Urothelium cell line (cell line): ENCODE measurements at places on chromosomes 7 and 10.

DNA sequence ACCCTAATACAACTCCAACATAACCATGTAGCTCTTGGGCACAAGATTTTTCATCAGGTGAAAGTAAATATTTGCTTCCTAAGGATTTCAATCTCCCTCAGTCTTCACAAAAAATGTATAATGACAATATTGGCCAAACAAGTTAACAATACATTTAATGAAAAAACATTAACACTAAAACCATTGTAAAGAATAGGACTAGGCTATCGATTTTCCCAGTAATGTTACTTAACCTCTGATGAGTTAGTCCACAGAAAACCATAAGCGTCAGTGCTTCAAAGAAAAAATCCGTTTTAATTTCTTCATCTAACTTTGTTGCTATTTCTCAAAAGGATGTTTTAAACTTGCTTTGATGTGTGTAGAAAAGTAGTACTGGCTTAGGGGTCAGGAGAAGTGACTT lies 1.2 kb downstream of the ZNF33B start:
- DNase-seq = no peak

DNA sequence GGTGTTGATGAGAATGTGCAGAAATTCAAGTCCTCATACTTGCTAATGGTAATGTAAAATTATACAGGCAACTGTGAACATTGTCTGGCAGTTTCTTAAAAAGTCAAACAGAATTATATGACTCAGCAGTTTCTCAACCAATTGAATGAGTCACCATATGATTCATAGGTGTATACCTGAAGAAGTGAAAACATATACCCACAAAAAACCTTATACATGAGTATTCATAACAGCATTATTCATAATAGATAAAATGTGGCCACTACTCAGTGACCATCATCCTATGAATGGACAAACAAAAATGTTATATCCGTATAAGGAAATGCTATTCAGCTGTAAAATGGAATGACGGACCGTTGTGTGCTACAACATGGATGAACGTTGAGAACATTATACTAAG lies 253.5 kb downstream of the MALRD1 start:
- peak; percentile 12 for DNase-seq

DNA sequence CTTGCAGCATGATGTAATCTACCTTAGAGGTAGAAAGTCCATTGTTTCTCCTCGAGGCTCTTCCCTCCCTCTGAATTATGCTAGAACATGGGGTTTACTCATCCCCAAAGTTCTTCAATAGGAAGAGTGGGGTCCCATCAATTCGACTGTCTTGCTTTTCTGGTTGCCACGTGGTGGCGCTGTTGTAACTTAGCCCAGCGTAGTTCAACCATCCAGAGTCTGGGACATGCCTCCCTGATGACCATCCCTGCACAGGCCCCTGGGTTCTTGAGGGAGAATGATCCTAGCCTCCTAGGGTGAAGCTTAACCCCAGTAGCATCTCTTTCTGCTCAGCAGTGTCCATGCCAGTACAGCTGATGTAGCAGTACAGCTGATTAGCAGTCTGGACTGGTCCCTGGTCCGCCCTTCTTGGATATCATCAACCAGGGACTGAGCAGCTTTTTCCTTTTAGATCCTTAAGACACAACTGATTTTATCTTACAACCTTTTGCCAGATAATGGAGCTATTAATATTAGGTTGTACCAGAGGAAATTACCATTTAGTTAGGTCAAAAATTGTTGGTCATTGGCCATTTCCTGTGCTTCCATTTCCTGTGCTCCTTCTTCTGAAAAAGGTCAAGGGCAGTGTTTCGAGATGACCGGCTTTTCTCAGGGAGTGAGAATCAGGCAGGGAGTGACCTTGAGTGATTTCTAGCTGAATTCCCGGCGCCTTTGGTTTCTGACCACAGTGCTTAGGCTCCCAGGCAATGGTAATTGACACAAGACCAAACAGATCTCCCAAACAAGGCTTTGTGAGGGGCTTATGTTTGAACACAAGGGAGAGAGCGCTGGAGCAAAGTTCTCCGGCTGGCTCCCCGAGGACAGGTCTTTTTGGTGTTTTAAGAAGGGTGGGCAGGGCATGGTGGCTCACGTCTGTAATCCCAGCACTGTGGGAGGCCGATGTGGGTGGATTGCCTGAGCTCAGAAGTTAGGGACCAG lies 65.4 kb downstream of the TACC2 start:
- DNase-seq = no peak

DNA sequence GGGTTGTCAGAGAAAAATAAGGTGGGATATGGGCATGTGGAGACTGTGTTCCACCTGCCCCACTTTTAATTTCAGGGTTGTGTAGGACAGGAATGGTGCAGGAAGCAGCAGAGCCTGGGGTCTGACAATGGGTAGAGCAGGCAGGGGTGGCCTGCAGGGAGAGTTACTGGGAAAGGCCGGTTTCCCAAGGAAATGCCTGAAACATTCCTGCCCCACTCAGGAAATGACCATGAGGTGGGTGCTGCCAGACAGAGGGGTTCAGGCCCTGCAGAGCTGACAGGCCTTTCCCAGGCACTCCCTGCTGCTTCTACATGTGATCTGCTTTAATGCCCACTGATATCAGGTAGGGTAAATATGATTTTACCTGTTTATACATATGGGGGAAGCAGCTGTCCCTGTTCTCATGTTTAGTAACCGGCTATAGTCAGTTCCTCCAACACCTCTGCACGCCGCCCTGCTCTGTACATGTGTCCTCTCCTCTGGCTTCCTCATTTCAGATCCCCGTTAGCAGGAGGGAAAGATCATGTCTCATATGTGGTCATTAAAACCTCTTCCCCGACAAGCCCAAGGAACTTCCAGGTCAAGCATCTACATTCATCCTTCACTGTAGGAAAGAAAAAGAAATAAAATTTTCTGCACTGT lies 118.6 kb upstream of the PRSS58 start:
- DNase-seq = no peak

DNA sequence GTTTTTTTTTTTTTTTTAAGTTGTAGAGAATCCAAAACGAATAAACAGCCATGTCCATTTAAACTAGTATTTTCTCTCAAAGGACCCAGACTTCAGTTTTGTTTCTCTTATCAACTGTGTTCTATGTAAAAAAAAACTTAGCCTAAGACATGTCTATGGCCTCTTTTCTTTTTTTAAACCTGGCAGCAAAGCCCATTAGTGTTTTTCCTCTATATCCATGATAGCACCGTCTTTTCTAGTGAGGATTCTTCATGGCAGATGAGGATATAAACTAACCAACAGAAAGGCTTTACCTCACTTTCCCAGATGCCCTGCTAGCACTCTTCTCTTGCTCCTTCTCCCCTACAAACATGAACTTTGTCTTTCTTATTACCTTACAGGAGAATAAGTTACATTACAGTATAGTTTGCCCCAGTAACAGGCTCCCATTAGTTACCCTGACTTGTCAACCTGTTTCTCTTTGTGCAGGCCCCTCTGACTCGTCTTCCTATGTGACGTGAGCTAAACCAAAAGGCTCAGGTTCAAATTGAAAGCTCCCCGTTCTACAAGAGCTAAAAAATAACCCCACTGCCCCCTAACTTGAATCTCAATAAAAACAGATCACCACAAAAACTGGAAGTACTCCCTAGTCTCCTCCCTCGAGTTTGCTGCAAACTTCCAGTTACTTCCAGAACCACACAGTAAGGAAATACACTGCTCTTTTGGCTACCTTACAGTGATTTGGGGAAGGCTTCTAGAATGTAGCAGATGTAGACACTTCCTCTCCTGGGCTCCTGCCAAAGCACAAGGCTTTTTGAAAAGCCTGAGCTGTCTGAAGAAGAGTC lies 20.1 kb downstream of the P4HA1 start:
- DNase-seq = no peak

- no peak for DNase-seq
Observed at GRCh38 chr7:47066976-47067614, 514.8 kb downstream of the TNS3 start.

DNA sequence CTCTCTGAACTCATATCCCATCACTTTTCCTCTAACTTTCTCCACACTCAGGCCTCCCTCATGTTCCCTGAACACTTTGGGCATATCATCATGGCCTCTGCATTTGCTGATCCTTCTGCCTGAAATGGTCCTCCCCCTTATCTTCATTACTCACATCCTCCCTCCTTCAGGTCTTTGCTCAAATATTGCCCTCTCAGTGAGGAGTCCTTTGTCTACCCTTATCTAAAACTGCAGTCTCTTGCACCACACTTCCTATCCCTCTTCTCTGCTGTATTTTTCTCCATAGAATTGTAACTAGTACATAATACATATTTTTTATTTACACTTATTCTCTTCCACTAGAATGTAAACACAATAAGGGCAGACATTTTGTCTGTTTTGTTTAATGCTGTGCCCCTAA lies 41.7 kb downstream of the DNAJC1 start:
- no peak for DNase-seq

DNA sequence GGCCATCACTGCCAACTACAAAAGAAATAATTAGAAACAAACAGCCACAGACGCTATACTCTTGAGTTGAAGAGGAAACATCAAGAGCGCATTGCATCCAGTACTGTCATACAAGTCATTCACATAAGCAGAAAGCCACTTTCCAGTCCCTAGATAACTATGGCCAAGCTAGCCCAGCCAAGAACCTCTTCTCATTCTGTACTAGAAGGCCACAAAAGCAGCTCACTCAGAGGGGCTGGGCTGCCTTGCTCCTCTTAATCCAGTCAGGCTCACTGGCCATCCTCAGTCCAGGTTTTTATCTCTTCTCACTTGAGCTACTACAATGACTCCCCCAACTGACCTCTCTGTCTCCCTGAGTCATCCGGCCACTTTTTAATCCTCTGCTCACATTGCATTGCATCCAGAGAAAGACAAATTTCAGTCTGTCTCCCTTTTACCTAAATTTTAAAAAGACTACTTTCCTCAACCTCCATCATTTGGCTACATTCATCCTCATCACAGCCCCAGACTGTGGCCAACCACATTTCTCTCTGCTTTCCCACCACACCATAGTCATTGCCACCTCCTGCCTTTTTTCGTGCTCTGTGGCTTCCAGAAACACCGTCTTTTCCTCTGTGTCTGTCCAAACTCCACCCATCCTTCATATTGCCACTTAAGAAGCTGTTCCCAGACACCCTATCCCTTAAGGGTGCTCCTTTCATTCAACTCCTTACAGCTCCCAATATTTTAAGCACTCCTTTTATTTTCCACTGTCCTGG lies 25.0 kb downstream of the PPP1R3C start:
- DNase-seq = no peak

GRCh38 chr7:8255680-8256655 lies 6.0 kb downstream of the ICA1 start:
- no peak for DNase-seq

GRCh38 chr10:14876764-14877163 lies 1.9 kb upstream of the SUV39H2 start:
- DNase-seq = no peak

- DNase-seq = no peak
Observed at GRCh38 chr7:43123457-43123856, 11.0 kb downstream of the HECW1 start.

GRCh38 chr10:374354-374753 lies 239.1 kb downstream of the ZMYND11 start:
- DNase-seq = no peak

DNA sequence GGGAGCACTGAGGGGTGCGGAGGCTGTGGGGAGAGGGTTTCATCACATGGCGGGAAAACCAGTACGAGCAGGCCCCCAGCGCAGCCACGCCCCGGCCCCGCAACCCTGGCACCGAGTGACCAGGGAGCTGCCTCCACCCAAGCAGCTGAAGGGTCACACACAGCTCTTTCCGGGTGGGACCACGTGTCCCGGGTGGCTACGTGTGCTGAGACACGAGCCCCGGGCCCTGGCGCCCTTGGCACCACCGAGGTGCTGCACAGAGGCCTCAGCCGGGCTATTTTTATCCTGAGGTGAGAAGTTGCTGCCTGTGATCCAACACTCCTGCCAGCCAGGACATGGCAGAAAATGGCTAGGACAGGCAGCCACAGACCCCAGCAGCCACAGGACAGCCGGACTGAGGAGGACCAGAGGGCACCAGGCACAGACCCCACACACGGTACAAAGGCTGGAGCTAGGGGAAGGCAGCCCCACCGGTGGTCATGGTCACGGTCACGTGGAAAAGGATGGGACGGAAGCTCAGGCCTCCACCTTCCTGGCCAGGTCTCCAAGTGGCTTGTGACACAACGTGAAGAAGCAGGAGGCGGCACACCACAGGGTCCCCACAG lies 223.7 kb downstream of the MAD1L1 start:
- DNase-seq = no peak

GRCh38 chr7:14047709-14048399 lies 58.4 kb upstream of the ETV1 start:
- DNase-seq = no peak

- peak; percentile 9 for DNase-seq
Observed at GRCh38 chr7:135508883-135509588, 866 bp downstream of the CNOT4 start.

GRCh38 chr7:15820319-15820718 lies 133.8 kb upstream of the MEOX2 start:
- DNase-seq = no peak

DNA sequence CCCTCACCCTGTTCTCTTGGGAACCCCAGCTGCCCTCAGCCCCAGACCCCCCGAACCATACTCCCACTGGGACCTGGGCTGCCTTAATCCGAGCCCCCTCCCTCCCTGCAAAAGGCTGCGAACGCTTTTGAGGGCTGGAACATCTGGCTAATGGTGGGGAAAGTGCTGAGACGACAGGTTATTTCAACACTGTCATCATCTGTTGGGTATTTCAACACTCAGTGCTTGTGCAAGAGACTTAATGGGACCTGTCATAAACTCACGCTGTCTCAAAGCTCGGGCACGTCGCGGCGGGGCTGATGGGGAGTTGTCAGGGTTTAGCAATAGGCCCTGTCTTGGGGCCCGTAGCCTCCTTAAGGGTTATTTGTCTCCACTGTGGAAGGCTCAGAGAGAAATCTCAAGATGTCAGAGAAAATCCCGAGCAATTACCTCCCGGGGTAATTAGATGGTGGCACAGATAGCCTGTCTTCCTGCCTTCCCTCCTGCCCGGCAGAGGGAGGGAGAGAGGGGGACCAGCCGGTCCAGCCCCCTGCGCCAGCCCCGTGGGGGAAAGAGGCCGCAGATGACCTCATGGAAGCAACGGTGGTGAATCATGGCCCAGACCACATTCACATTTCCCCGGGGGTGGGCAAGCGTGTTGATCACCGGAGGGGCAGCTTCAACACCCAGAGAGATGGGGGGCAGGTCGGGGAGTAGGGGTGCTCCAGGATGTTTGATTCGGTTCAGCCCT lies 88.7 kb upstream of the MYL10 start:
- peak; percentile 98 for DNase-seq

- no peak for DNase-seq
Observed at GRCh38 chr10:109358325-109358724, 565.0 kb downstream of the XPNPEP1 start.

DNA sequence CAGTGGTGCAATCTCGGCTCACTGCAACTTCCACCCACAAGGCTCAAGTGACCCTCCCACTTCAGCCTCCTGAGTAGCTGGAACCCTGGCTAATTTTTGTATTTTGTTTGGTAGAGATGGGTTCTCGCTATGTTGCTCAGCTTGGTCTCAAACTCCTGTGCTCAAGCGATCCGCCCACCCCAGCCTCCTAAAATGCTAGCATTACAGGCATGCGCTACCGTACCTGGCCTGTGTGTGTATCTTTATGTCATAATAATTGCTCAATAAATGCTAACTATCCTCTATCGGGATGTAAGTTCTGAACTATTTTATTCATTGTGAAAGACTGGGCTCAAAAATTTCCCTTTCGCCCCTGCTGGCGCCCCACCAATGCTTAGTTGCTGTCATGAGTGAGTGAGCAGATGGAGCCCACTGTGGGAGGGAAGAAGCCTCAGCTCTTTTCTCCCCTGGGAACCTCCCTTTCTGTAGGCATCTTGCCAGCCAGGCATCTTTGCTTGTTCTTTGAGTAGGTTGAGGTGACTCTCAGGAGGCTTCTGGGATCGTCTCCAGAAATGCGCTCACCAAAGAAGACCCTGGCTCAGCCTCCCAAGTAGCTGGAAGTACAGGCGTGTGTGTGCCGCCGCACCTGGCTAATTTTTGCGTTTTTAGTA lies 38.3 kb downstream of the CAMK1D start:
- DNase-seq = no peak
